ENCODE measurements at places on chromosomes 5 and 9.

DNA sequence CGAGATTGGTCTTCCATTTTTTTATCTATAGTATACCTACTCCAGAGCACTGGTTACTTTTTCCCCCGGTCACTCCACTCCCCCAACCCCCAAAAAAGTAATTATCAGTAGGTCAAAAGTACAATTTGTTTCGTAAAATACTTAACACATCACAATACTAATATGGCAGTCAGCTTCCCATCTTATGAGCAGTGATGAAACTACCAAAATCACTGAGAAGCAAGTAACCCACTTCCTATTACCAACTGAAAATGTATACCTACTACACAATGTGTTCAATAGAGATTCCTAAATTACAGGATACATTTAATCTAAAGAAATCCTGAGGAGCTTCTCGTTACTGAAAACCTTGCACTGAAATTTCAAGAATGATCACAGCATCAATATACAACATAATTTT is 1.9 kb downstream of the CERT1 start:
- no peak for DNase-seq

DNA sequence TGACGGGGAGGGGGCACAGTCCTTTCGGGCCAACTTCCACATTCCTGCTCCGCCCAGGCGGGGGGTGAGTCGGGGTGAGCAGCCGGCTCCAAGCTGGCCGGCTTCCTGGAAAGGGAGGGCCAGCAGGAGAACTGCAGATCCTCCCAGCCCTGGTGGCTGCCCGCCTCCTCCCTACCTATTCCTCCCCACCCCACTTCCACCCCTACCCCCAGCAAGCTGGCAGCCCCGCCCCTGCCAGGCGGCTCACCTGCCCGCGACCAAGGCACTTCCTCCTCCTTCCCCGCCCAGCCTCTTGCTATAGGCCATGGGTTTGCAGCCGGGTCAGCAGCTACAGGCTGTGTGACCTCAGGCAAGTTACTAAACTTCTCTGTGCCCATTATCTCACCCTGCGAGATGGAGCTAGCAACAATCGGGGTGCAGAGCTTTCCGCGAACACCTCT is 5.6 kb upstream of the IRF1 start:
- DNase-seq = peak; percentile 63

DNA sequence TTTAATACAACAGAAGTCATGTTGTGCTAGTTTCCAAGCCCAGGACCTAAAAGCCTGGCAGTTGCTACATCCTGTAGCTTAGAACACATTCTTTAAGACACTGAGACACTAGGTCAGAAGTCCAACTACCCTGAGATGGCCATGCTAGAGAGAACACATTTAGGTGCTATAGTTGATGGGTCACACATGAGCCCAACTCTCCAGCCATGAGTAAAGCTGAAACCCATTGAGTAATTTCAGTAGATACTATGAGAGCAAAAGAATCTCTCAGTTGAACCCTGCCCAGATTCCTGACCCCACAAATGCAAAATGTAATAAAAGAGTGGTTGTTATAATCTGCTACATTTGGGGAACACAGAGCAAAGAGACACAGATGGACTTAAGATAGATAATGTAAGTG is 164.4 kb downstream of the SEMA5A start:
- DNase-seq = no peak

DNA sequence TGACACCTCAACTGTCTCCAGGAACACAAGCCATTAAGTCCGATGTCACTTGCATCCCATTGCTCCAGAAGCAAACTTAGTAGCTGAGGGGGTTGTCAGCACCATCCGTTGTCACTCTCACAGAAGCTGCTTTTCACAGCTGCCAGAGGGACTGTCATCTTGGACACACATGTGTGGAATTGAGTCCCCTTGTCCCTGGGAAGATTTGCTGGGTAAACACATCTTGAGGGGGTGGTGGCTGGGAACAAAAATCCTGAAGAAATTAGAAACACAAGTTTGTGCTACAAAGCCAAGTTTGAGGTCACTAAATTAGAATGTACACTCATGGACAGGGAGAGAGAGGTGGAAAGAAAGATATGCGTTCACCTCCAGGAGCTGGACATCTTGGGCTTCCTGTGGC is 55.2 kb upstream of the ADRA1B start:
- DNase-seq = no peak

- no peak for DNase-seq
Measured at GRCh38 chr5:76406014-76406413, 2.9 kb downstream of the IQGAP2 start.

DNA sequence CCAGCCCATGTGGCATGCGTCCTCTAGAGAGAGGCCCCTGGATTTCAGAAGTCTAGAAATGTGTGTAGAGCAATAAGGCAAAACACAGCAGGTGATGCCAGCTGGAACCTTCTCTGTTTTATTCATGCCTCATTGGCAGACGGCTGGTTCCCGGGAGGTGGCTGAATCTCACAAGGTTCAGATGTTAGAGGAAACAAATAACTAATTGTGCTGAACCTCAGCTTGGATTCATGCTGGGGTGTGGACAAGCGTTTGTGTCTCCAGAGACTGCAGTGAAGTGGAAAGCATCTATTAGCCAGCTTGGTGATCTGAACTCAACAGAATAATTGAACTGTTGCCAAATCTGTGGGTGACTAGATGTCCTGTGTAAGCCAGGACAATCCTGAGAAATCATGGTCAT is 131.1 kb upstream of the NR4A3 start:
- DNase-seq = no peak

DNA sequence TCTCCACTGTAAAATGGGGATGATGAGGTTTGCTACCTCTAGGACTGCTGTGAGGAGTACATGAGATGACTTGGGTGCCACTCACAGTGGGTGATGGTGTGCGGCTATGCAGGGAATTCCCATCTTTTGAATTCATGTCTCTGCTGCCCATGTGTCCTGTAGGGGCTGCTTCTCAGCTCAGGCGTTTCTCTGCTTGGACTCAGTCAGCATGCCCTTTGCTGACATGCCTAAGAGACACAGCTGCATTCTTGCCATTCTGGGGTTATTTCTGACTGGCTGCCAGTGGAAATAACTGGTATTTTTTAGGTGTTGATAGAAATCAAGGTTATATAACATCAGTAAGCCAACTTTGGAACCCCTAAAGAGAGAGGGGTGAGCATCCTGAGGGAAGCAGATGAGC is 24.3 kb upstream of the XPA start:
- DNase-seq = no peak

GRCh38 chr5:166365164-166365563 is 1926.3 kb upstream of the WWC1 start:
- no peak for DNase-seq

GRCh38 chr9:74908665-74909064 is 20.9 kb upstream of the TRPM6 start:
- DNase-seq = no peak

- no peak for DNase-seq
Measured at GRCh38 chr5:102664616-102665335, 90.3 kb upstream of the PAM start.

GRCh38 chr9:2013743-2014475 is 1.2 kb upstream of the SMARCA2 start:
- no peak for DNase-seq

DNA sequence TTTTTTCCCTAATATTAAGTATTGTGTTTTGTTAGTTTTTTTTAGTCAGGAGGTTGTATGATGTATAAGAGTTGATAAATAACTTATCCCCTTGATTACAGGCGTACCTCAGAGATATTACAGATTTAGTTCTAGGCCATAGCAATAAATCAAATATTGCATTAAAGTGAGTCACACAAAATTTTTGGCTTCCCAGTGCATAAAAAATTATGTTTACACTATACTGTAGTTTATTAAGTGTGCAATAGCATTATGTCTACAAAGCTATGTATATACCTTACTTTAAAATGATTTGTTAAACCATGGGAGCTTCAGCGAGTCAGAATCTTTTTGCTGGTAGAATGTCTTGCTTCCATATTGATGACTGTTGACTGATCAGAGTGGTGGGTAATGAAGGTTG is 1180.6 kb upstream of the CDH18 start:
- no peak for DNase-seq

DNA sequence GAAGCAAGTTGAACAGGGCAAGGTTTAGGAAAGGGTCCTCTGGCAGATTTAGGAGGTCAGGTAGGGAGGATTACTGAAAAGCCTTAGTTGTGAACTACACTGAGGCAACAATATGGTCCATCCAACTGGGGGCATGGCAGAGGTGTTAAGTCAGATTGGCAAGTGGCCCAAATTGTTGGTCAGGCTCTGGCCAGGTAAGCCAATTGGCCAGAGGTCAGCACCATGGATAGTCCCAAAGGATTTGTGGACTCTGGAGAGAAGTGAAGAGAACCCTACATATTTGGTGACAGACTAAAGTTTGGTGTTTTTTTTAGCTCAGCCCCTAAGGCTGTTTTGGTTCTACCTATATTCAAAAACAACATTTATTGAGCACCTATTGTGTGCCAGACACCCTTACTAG is 39.1 kb upstream of the RASGRF2 start:
- DNase-seq = no peak

GRCh38 chr9:77507212-77507961 is 140.7 kb downstream of the GNA14 start:
- no peak for DNase-seq

GRCh38 chr9:78296893-78297671 is at the start of gene PSAT1:
Gene PSAT1, plus strand, starts transcription at chr9:78297125. Its CDS starts 86 bp downstream, at chr9:78297211.
- DNase-seq = peak; percentile 98

- no peak for DNase-seq
Measured at GRCh38 chr5:92180391-92180790, 797.3 kb upstream of the ARRDC3 start.

DNA sequence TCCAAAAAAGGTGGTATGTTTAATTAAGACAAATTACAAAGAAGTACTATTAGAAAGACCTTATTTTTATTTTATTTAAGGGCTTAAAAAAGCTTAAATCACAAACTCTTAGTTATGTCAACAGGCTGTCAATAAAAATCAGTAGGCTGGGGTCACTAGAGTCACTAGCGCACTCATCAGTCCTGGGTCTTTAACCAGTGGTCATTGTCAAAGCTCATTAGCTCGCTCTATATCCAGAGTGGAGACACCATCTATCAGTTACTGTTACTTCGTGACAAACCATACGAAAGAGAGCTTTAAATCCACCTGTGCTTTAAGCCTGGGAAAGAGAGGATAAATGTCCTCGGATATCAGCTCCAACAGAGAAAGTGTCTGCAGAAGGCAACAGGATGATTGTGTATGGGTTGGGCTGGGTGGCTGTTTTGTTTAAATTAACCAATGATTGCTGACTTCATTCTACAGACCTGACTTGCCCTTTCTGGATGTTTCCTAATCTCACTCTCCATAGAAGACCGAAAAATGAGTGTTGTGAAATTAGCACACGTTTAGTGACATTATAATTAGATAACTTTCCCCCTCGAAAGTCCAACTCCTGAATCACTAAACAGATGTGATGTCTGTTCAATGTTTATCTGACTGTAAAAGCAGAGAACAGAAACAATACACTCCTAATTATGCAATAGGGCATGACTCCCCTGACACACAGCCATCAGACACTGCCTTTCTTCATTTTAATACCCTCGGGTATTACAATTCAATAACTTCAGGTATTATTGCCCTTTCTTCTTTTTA is 123.6 kb upstream of the TNPO1 start:
- no peak for DNase-seq

DNA sequence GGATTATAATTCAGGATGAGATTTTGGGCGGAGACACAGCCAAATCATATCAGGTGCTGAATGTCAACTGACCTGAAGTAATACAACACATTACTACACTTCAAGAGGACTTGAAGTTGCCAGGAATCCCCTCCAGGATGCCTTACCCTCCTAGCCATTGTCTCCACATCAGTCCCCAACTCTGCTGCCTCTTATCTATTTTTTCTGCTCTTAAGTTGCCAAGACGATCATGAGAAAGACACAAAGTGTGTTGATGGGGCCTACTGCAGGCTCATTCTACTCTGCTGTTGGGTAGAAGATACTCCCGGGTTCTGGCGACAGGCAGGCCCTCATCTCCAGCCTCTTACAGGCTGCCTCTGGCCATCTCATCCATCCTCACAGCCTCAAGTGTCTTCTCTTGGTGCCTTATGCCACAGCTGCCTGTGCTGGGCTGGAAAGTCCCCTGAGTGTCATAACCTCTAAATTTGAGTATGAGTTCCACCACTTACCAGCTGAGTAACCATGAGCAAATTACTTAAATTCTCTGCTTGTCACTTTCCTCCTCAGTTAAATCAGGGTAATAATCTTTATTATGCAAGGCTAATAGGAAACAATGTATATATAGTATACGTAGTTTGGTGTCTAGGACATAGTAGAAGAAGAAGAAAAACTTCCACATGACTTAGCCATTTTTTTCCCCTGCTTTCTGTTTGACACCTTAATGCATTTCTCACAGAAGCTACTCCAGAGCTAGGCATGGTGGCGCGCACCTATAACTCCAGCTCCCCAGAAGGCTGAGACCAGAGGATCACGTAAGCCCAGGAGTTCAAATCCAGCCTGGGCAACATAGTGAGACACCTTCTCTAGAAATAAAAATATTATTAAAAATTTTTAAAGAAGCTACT is 73.0 kb upstream of the SNX2 start:
- DNase-seq = no peak

GRCh38 chr5:132302413-132302812 is 8.2 kb downstream of the SLC22A4 start:
- DNase-seq = no peak

GRCh38 chr5:127867022-127867783 is 164.0 kb downstream of the CCDC192 start:
- DNase-seq = no peak

GRCh38 chr5:172710676-172711075 is 60.3 kb downstream of the DUSP1 start:
- no peak for DNase-seq

- no peak for DNase-seq
Measured at GRCh38 chr5:1593903-1594356, 70.2 kb upstream of the LPCAT1 start.

DNA sequence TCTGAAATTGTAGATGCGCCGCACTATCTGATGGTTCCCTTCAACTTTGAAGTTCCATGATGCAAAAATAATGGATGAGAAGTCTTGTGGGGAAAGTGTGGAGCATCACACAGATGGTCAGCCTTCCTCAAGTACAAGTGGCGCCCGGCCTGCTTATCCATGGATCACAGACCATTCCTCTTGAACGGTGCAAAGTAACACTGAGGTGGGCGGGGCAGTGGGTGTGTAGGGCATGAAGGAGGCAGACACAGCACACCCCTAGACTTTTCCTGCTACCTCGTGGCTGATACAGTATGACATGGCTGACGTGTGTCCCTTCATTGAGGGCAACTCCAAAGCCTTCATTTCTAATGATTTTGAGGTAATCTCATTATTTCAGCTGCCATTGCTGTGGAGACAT is 2.5 kb upstream of the GNG10 start:
- no peak for DNase-seq

DNA sequence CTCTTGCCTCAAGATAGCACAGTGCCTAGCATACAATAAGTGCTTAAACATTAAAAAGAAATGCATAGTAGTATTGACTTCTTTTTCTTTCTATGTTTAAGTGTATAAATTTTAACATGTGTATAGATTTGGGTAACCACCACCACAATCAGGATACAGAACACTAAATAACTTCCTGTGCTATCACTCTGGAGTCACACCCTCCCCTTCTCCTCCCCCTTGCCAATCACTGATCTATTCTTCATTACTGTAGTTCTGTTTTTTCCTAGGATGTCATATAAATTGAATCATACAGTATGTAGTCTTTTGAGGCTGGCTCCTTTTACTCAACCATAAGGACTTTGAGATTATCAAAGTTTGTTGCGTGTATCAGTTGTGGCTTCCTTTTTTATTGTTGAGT is 68.5 kb downstream of the OSTF1 start:
- no peak for DNase-seq
